T follicular helper cell (primary cell): ENCODE measurements at places on chromosomes 4 and X.

DNA sequence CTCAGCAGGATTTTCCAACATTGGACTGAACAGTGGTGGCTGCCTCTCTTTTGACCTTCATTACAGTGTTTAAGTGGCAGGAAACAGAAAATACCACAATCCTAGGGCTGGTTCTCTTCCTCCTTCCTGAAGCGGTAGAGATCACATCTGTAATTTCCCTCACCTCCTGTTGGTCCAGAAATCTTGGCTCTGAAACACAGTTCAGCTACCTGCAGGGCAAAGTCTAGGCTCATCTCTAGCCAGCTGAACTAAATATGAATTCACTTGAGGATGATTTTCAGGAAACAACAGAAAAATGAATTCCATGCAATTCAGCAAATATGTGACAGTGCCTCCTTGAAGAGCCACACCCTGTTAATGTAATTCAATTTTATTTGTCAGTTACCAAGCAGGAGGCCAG lies 531.9 kb downstream of the INPP4B start:
- DNase-seq, result no peak

GRCh38 chr4:64729561-64729960 lies 320.3 kb upstream of the TECRL start:
- no peak for DNase-seq

GRCh38 chr4:127048376-127049044 lies 584.2 kb upstream of the INTU start:
- no peak for DNase-seq

GRCh38 chr4:14918336-14918735 lies 83.9 kb upstream of the CPEB2 start:
- DNase-seq, result no peak

DNA sequence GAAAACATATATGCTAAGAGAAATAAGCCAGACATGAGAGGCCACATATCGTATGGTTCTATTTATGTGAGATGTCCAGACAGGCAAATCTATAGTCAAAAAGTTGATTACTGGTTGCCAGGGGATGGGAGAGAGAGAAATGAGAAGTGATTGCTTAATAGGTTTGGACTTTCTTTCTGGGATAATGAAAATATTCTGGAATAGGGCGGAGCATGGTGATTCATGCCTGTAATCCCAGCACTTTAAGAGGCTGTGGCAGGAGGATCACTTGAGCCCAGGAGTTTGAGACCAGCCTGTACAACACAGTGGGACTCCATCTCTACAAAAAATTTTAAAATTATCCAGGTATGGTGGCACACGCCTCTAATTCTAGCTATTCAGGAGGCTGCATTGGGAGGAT lies 22.4 kb downstream of the RBM47 start:
- no peak for DNase-seq

DNA sequence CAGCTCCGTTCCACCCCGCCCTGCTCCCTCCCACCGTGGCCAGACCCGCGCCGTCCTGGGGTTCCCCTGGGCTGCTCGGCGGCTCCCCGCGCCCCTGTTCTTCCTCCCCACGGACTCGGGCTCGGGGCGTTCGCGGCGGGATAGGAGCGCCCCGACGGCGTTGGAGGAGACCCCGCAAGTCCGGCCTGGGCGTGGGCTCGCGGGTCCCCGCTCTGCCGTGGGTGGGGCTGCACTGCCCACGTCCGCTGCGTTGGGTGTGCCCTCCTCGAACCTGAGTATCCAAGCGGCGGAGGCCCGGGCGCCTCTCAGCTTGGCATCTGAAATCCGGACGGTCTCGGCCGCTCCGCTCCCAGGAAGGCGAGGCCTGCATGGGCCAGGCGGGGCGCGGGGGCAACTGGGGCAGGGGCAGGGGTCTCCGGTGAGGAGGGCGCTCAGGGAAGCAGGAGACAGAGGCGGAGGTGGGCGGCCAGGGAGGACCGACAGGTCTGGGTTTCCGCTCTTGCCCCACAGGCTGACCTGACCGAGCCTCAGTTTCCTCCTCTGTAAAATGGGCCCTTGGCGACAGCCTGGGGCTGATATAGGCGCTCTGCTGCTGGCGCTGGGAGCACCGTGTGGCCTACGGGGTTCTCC lies 12.0 kb upstream of the NAT8L start:
- no peak for DNase-seq

GRCh38 chr4:113637823-113638561 lies 123.5 kb downstream of the CAMK2D start:
- no peak for DNase-seq

GRCh38 chr4:138049355-138049754 lies 192.8 kb downstream of the SLC7A11 start:
- DNase-seq, result no peak

GRCh38 chrX:677376-677775 lies 46.8 kb downstream of the SHOX start:
- no peak for DNase-seq

GRCh38 chrX:31265383-31265782 lies 193.5 kb upstream of the FTHL17 start:
- DNase-seq, result no peak

DNA sequence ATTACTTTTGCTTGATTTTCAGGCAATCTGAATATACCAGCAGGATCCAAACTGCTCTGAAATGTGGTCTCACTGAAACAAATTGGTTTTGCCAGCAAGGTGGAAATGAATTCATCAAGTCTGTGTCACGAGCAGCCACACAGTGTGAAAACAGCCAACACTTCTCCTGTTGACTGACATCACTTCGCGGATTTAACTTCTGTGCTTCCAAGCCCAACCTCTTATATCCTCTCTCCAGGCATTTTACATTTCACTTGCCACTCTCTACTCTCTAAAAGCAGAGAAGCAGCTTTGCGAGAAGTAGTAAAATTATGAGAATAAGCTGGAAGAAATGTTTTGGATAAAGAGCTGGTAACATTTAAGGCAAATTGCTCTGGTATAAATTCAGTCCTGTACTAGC lies 106.1 kb upstream of the FRG1 start:
- DNase-seq, result no peak

- no peak for DNase-seq
Measured at GRCh38 chrX:26851981-26852380, 611.2 kb downstream of the PPP4R3C start.

DNA sequence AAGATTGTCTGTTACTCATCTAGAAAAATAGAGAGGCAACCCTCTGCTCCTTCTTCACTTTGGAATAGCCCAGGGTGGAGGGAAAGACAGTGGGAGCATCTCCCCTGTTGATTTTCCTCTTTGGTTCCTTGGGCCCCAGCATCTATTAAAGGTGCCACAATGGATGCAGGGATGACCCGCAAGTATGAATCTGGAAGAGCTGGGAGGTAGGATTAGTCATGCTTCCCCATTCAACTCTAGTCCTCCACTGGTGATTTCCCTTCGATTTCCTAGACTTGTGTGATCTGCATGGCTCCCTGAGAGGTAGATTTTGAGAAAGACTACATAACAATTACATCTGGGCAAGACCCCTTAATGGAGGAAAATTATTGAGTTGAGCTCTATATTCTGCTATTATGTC lies 127.8 kb downstream of the MAGEE1 start:
- no peak for DNase-seq

DNA sequence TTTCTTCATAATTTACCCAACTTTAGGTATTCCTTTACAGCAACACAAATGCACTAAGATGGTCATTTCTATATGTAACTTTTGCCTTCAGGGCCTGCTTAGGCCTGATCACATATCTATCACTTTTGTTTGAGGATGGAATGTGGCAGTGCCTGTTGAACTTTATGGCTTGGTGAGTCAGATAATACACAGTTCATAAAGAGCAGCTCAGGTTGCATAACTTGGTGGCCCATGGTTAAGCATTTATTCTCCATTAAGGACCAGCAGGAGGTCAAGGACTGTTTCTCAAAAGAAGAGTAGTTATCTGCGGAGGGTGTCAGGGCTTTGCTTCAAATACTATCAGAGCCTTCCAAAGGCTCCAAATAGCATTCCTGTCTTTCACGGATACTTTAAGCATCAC lies 124.1 kb upstream of the PDHA2 start:
- DNase-seq, result no peak

- no peak for DNase-seq
Measured at GRCh38 chr4:8886612-8887406, 15.2 kb upstream of the HMX1 start.

GRCh38 chrX:107576841-107577240 lies 51.5 kb upstream of the PRPS1 start:
- no peak for DNase-seq

DNA sequence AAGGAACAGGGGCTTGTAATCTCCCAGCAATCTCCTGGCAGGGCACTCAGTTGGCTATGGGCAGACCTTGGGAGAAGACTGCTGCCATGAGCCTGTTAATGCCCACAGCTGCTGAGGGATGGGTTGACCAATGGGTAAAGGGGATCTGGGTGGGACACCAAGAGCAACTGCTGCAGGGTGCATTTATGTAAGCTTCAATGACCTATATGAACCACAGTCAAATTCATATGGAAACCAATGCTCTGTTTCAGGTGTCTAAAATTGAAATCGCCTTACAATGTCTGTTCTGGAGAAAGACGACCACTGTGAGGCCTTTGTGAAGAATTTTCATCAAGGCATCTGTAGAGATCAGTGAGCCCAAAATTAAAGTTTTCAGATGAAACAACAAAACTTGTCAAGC lies 6.1 kb downstream of the EPGN start:
- no peak for DNase-seq

DNA sequence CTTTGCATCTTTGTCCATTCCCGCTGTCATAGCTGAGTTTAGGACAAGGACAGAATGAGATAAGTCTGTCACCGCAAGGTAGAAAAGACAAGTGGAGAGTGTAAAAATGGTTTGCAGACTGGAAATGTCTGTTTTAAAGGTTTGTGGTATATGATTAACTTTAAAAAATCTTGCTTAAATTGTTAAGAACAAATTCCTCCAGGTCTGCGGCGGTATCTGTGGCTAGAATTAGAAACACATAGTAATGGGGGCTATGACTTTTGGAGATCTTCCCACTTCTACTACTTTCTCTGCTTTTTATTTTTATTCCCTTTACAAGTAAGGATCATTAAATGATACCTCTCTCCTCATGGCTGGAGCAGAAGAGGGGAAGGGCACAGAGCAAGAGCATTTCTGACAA lies 92.2 kb downstream of the MID1IP1 start:
- no peak for DNase-seq

DNA sequence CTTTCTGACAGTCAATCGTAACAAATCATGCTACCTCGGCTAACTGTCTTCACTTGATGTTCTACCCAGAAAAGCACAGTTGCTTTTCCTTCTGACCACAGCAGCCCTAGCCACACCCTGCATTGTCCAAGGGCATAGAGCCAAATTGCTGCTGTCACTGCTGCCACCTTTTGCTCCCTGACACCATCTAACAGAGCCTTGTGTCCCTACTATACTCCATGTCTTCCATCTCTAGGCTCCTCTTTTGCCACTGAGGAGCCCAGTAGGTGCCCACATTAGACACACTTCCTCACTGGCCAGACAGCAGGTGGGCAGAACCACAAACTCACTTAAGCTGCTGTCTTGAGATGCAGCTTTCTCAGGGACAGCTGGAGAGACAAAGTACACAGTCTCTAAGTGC lies 91.4 kb downstream of the ANXA3 start:
- no peak for DNase-seq

- no peak for DNase-seq
Measured at GRCh38 chr4:139950568-139950967, 203.4 kb downstream of the MAML3 start.

DNA sequence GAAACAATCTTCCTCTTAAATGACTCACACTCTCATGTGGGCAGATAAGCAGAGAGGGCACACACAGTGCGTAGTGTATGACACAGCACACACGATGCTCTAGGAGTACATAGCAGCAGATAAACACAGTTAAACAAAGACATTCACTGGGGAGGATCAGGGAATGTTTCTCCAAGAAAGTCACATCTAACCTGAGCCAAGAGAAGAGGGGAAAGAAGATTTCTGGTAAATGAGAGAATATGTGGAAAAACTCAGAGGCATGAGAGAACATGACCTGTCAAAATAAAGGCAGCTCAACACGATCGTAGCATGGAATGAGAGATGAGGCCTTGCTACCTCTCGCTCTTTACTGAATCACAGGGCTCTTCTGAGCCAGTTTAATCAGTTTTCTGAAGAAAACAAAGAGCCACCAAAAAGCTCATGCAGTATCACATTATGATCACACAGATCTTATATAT lies 251.0 kb downstream of the ANK2 start:
- DNase-seq, result no peak
